ENCODE measurements at places on chromosomes 11 and 22.

- no peak for DNase-seq
Measured at GRCh38 chr22:42945027-42945426, 69.9 kb downstream of the PACSIN2 start.

- DNase-seq: no peak
Measured at GRCh38 chr22:45612451-45612901, 59.2 kb upstream of the ATXN10 start.

GRCh38 chr11:122743949-122744348 lies 88.4 kb downstream of the UBASH3B start:
- DNase-seq: peak; percentile 64

GRCh38 chr22:30989474-30989873 lies 20.4 kb downstream of the TUG1 start:
- DNase-seq: no peak

- DNase-seq: no peak
Measured at GRCh38 chr11:101397979-101398378, 185.8 kb downstream of the TRPC6 start.

- peak; percentile 77 for DNase-seq
Measured at GRCh38 chr22:37229805-37230672, 14.0 kb downstream of the RAC2 start.

DNA sequence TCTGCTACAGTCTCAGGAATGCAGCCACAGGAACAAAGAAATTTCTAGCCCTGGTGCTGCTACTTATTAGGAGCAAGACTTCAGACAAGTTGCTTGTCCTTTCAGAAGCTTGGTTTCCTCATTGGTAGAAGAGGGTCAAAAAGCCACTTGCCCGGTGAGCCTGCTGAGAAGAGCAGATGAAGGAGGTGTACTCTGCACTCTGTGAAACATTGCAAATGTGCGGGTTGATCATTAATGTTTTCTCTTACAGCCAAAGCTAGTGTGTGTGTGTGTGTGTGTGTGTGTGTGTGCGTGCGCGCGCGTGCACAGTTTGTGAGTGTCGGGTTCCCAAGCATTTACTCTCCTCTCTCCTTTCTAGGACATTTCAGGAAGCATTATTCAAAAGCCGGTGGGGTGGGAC lies 86.3 kb upstream of the NNMT start:
- no peak for DNase-seq

DNA sequence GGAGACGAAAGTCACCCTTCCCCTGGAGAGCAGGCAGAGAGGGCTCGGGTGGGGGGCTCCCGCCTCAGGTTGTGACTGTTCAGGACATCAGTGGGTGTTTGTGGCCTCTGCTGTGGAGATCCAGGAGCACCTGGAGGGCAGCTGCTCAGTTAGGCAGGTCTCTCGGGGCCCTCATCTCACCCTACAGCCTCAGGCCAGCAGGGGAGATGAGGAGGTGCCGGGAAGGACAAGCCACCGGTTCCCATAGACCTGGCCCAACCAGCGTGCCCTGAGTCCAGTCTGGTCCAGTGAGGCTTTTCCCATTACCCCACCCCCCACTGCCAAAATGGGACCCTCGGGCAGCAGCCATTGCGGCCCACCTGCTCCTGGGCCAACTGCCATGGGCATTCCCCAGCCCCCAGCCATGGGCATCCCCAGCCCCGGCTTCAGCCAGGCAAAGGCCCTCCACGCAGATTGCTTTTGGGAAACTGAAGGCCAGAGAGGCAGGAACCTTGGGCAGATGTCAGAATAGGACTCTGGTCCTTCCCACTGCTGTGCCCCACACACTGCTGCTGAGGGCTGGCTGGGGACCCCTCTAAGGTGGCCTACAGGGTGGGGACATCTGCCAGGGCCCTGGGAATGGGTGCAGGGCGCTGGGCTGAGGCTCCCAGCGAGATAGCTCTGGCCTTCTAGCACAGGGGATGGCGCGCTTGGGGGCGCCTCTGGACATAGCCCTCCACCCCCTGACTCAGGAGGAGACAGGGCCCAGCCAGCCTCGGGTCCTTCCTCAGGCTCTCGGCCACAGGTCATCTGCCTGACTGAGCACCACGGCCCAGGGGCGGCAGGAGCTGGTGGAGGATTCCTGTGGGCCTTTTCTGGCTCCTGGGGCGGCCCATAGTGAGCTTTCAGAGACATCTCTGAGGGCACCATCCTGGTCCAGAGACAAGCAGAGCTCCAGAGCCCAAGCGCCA lies 4.8 kb downstream of the PIM3 start:
- no peak for DNase-seq

- no peak for DNase-seq
Measured at GRCh38 chr11:45412051-45412471, 125.9 kb upstream of the SYT13 start.

- no peak for DNase-seq
Measured at GRCh38 chr11:12512826-12513395, 135.5 kb downstream of the PARVA start.

GRCh38 chr22:46050451-46050845 lies 73.5 kb upstream of the WNT7B start:
- no peak for DNase-seq

- DNase-seq: no peak
Measured at GRCh38 chr22:33620085-33620484, 300.2 kb downstream of the LARGE1 start.

GRCh38 chr22:17101475-17102296 lies 16.9 kb downstream of the IL17RA start:
- DNase-seq: no peak

DNA sequence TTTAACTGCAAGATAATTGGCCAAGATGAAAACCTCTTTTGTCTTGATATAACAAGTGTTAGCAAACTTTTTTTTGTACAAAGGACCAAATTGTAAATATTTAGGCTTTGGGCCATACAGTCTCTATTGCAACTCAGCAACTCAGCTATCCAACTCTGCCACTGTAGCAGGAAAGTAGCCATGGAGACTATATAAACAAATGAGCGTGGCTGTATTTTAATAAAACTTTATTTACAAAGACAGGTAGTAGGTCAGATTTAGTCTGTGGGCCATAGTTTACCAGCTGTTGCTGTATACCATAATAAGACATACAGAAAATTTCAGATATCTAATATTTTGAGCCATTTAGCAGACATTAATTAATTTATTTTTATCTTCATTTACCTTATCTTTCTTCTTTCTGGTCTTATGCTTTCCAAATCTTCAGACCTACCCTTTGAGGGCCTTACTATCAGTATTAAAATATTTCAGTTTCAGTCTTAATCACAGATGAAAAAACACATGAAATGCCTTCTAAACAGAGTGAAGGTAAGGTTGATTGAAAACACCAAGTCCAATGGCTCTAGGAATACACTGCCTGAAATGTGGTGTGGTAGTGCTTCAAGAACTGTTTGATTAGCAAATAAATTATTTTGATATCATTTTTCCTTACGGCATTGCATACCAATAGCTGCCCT lies 256.9 kb upstream of the CTSC start:
- no peak for DNase-seq

GRCh38 chr11:11701070-11701469 lies 79.3 kb upstream of the GALNT18 start:
- DNase-seq: no peak

DNA sequence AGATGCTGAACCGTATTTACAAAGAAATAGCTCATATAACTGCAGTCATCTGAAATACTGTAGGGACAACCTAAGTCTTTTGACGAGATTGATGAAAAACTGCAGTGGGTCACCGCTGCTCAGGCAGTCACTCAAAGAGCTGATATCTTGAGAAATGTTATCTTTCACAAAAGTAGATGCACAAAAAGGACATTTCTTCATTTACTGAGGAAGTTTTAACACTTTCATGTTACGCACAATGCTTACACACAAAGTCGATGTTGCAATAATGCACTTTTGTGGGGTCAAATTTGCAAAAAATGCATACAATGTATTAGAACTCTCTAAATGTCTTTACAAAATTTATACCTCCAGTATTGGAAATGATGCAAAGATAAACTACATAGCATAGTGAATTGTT lies 16.2 kb upstream of the OR10V1 start:
- no peak for DNase-seq

GRCh38 chr11:46272816-46273427 lies 4.5 kb upstream of the CREB3L1 start:
- no peak for DNase-seq

GRCh38 chr11:104830080-104830479 lies 68.2 kb downstream of the CASP12 start:
- no peak for DNase-seq

DNA sequence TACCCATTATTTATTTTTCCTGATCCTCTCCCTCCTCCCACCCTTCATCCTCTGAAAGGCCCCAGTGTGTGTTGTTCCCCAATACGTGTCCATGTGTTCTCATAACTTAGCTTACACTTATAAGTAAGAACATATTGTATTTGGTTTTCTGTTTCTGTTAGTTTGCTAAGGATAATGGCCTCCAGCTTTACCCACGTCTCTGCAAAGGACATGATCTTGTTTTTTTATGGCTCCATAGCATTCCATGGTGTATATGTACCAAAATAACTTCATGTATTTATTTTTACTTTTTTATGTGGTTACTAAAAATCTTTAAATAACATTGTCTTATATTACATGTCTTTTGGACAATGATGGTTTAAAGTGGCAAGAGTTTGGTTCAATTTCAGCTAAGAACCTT lies 15.2 kb downstream of the PDGFD start:
- DNase-seq: no peak

GRCh38 chr11:128235426-128235825 lies 351.9 kb downstream of the ETS1 start:
- DNase-seq: no peak

GRCh38 chr11:46243796-46244109 lies 33.7 kb upstream of the CREB3L1 start:
- no peak for DNase-seq

DNA sequence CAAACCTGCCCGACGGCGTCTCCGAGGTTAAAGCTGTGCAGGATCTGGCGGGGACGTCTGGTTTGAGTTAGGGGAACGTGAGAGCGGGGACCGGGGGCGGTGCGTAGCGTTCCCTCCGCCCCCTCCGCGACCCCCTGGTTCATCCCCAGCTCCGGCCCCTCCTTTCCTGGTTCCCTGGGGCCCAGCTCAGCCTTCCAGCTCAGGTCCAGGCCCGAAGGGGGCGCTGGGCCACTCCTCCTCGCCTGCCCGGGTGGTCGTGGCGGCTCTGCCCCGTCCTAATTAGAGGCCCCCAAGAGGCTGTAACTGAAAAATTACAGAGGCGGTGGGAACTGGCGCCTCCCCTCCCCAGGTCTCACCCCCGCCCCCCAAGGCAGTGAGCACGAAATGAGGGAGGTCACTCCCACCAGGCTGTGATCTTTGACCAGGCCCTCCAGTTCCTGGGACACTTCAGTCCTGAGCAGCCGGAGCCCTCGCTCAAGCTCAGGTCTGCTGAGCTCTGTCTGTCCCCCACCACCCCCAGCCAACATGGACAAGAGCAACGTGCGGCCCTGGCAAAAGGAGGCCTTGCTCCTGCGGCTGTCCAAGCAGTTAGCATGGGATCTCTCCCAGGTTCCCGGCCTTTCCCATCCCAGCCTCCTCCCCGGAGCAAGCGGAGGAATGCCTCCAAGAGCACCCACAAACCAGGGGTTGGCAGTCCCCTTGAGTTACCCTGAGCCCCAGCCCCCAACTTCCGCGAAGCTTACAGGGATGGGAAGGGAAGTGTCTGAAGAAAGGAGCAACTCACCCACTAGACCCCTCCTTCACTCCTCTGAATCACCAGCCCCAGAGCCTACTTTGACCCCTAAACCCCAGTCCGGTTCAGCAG lies 3.3 kb downstream of the CD248 start:
- DNase-seq: no peak

DNA sequence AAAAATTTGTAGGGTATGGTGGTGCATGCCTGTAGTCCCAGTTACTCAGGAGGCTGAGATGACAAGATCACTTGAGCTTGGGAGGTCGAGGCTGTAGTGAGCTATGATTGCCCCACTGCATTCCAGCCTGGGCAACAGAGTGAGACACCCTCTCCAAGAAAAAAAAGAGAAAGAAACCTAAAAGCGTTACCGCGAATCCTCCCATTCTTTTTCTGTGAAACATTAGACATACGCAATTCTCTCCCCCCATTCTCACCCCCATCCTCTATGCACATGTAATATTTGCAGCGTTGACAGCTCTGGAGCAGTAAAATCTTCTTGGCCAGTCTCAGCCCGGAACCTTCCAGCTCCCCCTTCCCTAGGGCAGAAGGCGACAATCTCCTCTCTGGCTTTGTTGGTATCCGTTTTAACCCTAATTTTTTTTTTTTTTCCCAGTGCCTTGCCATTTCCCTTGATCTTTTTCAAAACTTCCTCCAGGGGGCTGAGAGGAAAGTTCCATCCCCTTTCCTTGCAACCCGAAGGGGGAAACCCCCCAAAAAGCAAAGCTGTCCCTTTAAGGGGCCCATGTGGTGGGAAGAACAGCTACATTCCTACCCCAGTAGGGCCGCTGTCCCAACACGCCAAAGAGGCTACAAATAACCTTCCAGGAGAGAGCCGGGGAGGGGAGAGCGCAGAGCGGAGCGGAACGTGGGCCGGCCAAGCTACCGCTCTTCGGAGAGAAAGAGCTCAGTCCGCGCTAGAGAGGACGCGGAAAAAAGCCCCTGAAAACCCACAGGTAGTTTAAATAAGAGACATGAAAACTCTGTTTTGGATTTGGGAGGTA lies 1.9 kb downstream of the LRP4 start:
- no peak for DNase-seq

- no peak for DNase-seq
Measured at GRCh38 chr11:119175493-119176077, 7.1 kb downstream of the NLRX1 start.

GRCh38 chr11:119056421-119056999 lies 495 bp downstream of the HYOU1 start:
- no peak for DNase-seq

- DNase-seq: no peak
Measured at GRCh38 chr11:76406359-76406758, 25.2 kb downstream of the GVQW3 start.

- no peak for DNase-seq
Measured at GRCh38 chr11:17602105-17603001, 55.3 kb downstream of the OTOG start.

GRCh38 chr22:39414886-39415285 lies 15.3 kb downstream of the TAB1 start:
- DNase-seq: no peak

GRCh38 chr11:66042227-66042995 lies 6.5 kb downstream of the GAL3ST3 start:
- DNase-seq: no peak

- no peak for DNase-seq
Measured at GRCh38 chr11:130472434-130472961, 24.1 kb downstream of the ADAMTS15 start.

GRCh38 chr11:2586087-2586792 lies 113.6 kb downstream of the KCNQ1OT1 start:
- no peak for DNase-seq

- no peak for DNase-seq
Measured at GRCh38 chr11:68351450-68352275, 39.3 kb downstream of the LRP5 start.

DNA sequence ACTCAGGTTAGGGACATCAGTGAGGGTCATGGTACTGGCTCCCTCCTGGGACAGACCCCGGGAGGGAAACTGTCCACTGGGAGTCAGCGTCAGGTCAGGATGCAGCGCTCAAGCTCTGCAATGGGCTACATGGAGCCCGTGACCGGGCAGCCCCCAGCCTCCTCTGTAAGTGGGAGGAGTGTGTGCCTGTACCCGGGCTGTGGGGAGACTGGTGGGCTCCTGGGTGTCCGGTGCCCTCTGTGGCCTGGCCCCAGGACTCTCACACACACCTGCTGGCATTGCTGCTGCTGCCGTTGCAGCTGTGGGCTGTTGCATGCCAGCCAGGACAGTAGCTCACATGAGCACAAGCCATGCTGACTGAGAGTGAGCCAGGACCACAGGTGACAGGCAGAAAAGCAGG lies 630.3 kb downstream of the TBC1D22A start:
- DNase-seq: no peak

GRCh38 chr22:32407936-32408335 lies 4.1 kb downstream of the RTCB start:
- no peak for DNase-seq

GRCh38 chr22:44575381-44576268 lies 77.6 kb upstream of the RTL6 start:
- DNase-seq: no peak
